ENCODE measurements at places on chromosomes 3 and 15.

DNA sequence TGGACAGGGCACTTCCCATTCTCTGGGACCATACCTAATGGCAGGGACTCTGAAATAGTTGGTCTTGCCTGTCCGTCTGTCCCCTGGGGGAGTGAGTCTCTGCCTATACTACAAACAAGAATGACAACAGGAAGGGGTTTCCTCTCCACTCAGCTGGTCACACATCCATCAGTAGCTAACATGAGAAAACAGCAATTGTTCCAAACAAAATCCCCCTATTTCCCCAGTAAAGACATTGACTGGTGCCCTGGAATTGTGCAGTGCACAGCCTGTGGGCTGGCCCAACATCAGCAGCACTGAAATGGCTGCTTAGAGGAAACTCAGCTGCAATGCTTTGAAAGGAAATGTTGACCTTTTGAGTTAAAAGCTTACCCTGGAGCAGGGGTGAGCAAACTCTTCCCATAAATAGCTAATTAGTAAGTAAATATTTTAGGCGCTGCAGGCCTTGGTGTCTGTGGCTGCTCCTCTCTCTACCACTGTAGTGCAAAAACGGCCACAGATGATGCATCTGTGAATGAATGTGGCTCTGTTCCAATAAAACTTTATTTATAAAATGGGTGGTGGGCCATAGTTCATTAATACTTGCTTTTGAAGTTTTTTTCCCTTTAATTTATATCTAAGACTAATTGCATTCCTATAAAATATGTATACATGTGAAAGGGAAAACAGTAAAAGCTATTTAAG lies 174.3 kb downstream of the KLF13 start:
- DNase-seq = no peak

- DNase-seq = no peak
Measured at GRCh38 chr3:37752649-37753025, 109.0 kb upstream of the CTDSPL start.

DNA sequence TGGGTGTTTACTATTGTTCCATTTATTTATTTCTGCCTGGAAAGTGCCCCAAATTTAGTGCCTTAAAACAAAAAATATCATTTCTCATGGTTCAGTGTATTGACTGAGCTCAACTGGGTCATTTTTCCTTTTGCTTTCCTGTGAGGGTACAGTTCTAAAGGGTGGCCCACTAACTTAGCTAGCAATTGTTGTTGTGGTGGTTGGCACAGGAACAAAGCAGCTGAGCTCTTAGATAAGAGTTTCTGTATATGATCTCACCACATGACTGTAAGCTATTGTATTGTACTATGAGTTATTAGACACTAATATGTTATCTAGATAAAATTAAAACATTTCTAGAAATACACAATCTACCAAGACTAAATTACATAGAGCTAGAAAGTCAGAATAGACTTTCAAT lies 1283.7 kb downstream of the OTOL1 start:
- DNase-seq = no peak

- DNase-seq = no peak
Measured at GRCh38 chr3:67882981-67883380, 228.6 kb upstream of the SUCLG2 start.

DNA sequence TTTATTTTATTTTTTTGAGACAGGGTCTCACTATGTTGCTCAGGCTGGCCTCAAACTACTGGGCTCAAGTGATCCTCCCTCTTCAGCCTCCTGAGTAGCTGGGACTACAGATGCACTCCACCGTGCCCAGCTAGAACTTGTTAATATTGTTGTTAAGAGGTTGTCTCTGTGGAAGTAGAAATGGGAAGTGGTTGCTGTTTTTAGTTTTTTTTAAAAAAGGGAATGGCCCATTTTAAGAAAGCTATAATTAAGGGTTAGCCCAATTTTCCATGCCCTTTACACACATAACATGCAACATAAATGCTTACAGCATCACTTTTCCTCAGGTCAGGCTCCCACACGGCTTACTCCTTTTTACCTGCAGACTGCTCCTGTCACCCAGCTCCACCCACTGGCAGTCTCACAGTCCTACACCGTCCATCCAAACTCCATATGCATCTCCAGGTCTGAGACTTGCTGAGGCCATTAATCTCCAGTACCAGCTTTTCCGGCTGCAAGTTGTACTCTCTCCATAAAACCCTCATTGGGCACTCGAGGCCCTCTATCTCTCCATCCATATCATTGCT lies 19.8 kb downstream of the MORC1 start:
- DNase-seq = no peak

- no peak for DNase-seq
Measured at GRCh38 chr15:58689646-58690045, 59.9 kb downstream of the ADAM10 start.

DNA sequence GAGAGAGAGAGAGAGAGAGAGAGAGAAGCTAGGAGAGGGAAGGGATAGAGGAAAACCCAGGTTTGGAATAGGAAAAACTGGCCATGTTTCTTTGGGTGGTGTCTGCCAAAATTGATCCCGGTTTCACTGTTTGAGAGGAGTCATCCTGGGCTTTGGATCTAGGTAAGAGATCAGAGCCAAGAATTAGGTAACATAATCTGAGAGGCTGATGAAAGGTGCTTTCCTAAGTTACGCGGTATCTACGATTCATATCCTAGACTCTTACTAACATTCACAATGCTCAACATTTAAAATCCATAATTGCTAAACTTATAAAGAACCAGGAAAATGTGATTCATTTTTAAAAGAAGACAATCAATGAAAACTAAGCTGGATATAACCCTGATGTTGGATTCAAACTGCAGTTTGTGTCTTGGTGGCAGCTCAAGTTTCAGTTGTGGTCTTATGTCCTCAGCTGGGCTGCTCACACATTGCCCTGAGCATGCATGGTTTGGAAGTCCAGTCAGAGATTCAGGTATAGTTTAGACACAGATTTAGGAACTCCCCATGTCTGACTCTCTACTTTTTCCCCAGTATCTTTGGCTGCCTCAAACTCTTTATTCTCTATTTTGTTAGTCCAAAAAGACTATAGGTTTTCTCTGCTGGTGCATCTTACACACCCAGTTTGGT lies 42.5 kb upstream of the FMN1 start:
- DNase-seq = no peak

- no peak for DNase-seq
Measured at GRCh38 chr3:30399394-30400181, 206.8 kb upstream of the TGFBR2 start.

DNA sequence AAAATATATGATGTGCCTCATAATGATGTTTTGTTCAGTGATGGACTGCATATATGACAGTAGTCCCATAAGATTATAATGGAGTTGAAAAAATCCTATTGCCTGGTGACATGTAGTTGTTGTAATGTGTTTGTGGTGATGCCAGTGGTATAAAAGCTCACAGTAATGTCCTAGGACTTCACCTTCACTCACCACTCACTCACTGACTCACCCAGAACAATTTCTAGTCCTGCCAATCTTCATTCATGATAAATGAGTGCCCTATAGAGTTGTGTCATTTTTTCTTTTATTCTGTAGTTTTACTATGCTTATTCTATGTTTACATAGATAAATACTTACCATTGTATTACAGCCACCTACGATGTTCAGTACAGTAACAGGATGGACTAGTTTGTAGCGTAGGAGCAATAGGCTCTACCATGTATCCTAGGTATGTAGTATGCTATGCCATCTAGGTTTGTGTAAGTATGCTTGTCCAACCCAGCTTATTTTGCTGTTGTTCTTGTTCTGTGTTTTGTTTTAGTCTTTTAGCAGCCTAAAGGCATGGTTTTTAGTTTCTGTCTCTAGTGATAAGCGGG lies 88.5 kb upstream of the LRRFIP2 start:
- no peak for DNase-seq

- DNase-seq = no peak
Measured at GRCh38 chr3:138682648-138683047, 74.1 kb downstream of the FAIM start.

GRCh38 chr15:26889298-26889898 lies 22.5 kb downstream of the GABRA5 start:
- peak; percentile 95 for DNase-seq

DNA sequence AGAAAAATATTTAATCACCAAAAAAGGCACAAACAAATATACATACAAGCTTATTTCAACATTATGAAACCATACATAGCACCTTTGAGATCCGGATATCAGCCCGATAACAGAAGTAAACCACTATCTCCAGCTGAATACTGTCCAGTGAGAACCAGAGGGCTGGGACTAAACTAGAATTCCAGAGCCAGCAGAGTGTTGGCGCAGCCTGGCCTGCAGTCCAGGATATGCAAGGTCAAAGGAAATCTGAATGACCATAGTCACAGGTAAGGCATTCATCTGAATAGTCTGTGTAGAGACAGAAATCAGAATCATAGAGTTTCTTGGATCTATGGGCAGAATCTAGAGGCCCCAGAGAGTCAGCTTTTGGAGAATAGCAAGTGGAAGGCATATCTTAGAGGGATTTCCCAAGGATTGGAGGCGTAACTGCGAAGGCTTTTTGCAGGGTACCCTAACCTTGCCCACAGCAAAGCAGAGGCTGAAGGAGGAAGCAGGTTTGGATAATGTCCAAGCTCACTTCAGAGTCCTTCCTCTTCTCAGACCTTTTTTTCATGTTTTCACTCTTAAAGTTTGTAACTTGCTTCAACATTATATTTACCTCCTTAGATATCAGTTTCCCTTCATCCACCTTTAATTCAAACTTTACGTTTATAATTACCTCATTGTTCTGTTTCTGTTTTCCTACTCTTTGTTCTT lies 32.5 kb upstream of the TP63 start:
- DNase-seq = no peak

DNA sequence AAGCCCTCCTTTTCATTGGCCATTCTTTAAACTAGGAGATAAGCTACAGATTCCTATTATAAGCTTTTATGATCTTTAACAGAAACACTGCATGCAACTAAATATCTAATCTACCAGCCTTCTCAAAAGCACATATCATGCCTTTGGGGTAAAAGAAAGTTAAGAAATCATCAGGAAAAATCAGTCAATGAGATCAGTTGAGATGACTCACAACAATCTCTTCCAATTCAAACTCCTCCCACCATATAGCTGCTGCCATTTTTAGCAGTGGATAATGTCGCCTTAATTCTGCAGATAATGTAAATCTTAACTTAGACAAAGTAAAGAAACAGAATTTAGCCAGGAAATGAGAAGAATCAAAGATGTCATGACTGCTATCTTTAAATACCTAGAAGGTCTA lies 135.2 kb upstream of the BCL6 start:
- no peak for DNase-seq

DNA sequence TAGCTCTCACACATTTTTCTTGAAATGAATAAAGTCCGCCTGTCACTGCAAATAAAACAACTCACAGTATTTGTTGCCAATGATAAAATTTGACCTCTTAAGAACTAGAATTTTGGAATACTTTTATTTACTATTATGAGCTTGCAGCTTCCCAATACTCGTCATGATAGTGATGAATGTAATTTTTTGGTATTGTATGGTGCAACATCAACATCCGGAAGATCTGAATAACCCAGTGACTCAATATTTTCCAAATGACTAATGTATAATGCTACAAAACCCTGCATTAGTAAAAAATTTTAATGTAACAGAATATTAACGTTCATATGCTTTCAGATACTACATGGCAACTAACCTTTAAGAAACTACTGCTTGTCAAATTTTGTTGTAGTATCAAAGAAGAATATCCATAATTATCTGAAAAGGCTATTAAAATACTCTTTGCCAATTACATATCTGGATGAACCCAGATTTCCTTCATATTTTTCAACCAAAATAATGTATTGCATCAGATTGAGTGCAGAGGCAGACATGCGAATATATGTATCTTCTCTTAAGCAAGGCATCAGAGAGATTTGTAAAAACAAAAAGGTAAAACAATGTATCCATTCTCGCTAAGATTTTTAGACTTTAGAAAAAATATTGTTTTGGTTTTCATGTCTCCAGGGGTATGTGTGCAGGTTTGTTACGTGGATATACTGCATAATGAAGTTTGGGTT lies 95.3 kb downstream of the IGF2BP2 start:
- DNase-seq = no peak

GRCh38 chr3:40079847-40080240 lies 229.7 kb upstream of the EIF1B start:
- DNase-seq = no peak

DNA sequence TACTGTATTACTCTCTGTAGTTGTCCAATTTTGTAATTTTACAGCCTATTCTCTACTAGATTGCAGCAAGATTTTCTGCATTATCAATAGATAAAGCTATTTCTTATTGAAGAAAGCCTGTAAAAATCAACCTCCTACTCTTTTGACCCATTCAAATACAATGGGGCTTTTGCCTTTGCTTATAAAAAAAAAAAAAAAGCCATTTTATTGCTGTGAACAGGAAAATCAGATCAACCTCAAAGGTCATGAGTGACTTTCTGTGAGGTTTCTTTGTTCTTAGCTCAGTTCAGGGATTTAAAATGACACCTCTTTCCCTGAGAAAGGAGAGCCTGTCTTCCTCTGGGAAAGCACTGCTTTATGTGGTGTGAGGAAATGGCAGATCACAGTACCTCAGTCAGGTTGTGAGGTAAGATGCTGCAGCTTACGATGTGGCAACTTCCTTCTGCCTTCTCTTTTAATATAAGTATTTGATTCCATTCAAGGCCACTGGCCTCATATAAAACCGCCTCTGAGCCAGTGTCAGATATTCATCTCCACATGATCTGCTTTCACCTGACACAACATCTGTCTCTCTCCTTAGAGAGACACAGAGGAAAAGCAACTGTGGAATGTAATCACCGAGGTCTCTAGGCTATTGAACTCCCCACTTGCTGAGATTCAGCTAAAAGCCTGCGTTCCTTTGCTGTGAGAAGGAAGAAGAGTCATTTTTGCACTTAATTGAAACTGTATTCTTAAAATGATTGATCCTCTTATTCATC lies 161.5 kb upstream of the MB21D2 start:
- DNase-seq = peak; percentile 85

- no peak for DNase-seq
Measured at GRCh38 chr3:134338516-134339261, 35.6 kb downstream of the AMOTL2 start.

DNA sequence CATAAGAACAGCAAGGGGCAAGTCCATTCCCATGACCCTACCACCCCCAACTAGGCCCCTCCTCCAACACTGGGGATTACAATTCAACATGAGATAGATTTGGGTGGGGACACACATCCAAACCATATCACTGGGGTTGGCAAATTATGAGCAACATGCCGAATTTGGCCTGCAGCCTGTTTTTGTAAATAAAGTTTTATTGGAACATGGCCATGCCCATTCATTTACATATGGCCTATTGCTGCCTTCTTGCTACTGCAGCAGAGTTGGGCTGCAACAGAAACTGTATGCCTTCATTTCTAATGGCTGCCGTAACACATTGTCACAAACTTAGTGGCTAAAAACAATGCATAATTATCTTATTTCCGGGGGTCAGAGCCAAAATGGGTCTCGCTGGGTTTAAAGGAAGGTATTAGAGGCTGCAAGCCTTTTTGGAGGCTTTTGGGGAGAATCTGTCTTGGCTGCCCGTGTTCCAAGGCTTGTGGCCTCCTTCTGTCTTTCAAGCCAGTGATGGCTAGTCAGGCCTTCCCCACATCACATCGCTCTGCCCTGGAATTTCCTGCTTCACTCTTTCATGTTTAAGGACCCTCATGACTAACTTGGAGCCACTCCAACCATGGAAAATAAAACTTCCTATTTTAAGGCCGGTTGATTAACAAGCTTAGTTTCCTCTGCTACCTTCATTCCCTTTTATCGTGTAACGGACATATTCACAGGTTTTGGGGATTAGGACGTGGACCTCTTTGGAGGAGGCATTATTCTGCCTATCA lies 428.5 kb upstream of the PROK2 start:
- DNase-seq = no peak

- no peak for DNase-seq
Measured at GRCh38 chr15:89630974-89631901, 24.0 kb downstream of the KIF7 start.

All from brain (organoid and tissue), 16 donors.